ENCODE measurements at places on chromosomes 1 and 21. TPM values are rescaled to one million over a fixed set of nuclear protein-coding genes. Genes with fewer than 3 reads are reported as not detected.

GRCh38 chr1:173122344-173122935, 71.7 kb upstream of the TNFSF18 start:
- peaks cover 9% of the 10 kb centered on the region for H3K4me1 ChIP-seq
- no peaks in the 10 kb centered on the region for H3K36me3 ChIP-seq
- no peaks in the 10 kb centered on the region for H3K27me3 ChIP-seq

GRCh38 chr1:226702318-226702956, 36.6 kb downstream of the ITPKB start:
- H3K27ac ChIP-seq, result peak overlapping the region; percentile 87
- H3K4me3 ChIP-seq, result peak overlapping the region; percentile 72
- no peak for DNase-seq
- no peaks in the 10 kb centered on the region for H3K27me3 ChIP-seq

GRCh38 chr1:101161619-101162018, 75.2 kb upstream of the S1PR1 start:
- H3K27me3 ChIP-seq, result no peaks in the 10 kb centered on the region
- H3K4me3 ChIP-seq, result no peak overlapping the region
- H3K36me3 ChIP-seq, result no peaks in the 10 kb centered on the region
- no peak overlapping the region for H3K27ac ChIP-seq
- no peaks in the 10 kb centered on the region for H3K4me1 ChIP-seq

DNA sequence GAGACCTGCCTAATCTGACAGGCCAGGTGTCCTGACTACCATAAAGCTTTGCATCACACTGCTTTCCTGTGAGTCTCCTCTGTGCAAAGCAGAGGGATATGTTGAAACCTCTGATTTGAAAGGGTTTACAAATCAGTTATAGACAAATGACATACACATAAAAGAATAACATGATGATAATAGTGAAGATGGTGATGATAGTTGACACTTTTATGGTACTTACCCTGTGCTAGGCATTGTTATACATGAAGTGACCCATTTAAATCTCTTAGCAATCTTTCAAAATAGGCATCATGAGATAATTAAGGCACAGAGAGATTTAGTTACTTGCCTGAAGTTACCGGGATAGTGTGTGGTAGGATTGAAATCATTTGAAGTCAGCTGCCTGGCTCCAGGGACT, 34.1 kb upstream of the PKN2 start:
- no peak overlapping the region for H3K4me3 ChIP-seq
- H3K27me3 ChIP-seq, result no peaks in the 10 kb centered on the region
- H3K36me3 ChIP-seq, result no peaks in the 10 kb centered on the region
- no peaks in the 10 kb centered on the region for H3K4me1 ChIP-seq

- no peak overlapping the region for H3K27ac ChIP-seq
- no peaks in the 10 kb centered on the region for H3K36me3 ChIP-seq
- DNase-seq, result no peak
- H3K27me3 ChIP-seq, result no peaks in the 10 kb centered on the region
- no peak overlapping the region for H3K4me3 ChIP-seq
Measured at GRCh38 chr1:47351305-47351704, 17.7 kb downstream of the CMPK1 start.

- H3K27me3 ChIP-seq, result no peaks in the 10 kb centered on the region
- no peak overlapping the region for H3K27ac ChIP-seq
- no peaks in the 10 kb centered on the region for H3K4me1 ChIP-seq
- no peaks in the 10 kb centered on the region for H3K36me3 ChIP-seq
- DNase-seq, result no peak
Measured at GRCh38 chr1:43315481-43315880, 14.7 kb downstream of the TIE1 start.

- H3K27ac ChIP-seq, result no peak overlapping the region
- H3K36me3 ChIP-seq, result peaks cover 2% of the 10 kb centered on the region
- no peak overlapping the region for H3K4me3 ChIP-seq
Measured at GRCh38 chr21:45263534-45263933, 24.2 kb downstream of the POFUT2 start.

GRCh38 chr1:53653631-53654030, 85.3 kb downstream of the GLIS1 start:
- DNase-seq, result no peak
- no peaks in the 10 kb centered on the region for H3K4me1 ChIP-seq
- H3K27me3 ChIP-seq, result no peaks in the 10 kb centered on the region
- no peaks in the 10 kb centered on the region for H3K36me3 ChIP-seq

- no peaks in the 10 kb centered on the region for H3K27me3 ChIP-seq
- no peak overlapping the region for H3K27ac ChIP-seq
- no peaks in the 10 kb centered on the region for H3K4me1 ChIP-seq
- H3K4me3 ChIP-seq, result no peak overlapping the region
- no peaks in the 10 kb centered on the region for H3K36me3 ChIP-seq
Measured at GRCh38 chr1:100597784-100598183, 59.8 kb downstream of the GPR88 start.

Gene TAS1R1
- not detected for total RNA-seq

Gene KRTAP7-1
- not detected for total RNA-seq
